Activated T-helper 1 cell treated with Interleukin-2 at 50 U/mL for 16 hours (primary cell): ENCODE measurements at places on chromosomes 2 and 18.

GRCh38 chr2:62300925-62301324, 105.0 kb downstream of the B3GNT2 start:
- no peak for DNase-seq

DNA sequence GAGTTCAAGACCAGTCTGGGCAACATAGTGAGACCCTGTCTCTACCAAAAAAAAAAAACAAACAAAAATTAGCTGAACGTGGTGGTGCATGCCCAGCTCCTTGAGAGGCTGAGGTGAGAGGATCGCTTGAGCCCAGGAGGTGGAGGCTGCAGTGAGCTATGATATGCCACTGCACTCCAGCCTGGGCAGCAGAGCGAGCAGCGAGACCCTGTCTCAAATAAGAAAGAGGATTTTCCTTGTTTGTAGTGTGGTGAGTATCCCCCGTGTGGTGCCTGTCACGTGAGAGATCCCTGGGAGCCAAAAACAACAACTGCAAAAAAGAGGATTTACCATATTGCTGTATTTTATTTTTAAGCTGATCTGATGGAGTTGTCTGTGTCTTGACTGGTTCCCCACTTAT, 9.2 kb downstream of the EML4 start:
- no peak for DNase-seq

DNA sequence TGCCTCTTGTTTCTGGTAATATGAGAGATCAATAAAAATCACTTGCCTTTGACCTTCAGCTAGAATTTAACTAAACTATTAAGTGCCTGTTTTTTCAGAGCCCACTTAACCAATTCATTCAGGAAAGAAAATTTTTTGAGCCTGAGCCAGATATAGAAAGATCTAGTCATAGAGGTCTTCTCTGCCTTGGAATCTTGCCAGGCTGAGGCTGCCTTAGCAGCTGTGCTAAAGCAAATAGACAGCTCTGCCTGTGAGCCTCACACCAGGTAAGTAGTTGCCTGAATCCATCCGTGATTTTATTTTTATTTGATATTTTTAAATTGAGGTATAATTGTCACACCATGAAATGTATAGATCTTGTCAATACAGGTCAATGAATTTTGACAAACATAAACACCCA, 27.4 kb downstream of the EVX2 start:
- DNase-seq = no peak

DNA sequence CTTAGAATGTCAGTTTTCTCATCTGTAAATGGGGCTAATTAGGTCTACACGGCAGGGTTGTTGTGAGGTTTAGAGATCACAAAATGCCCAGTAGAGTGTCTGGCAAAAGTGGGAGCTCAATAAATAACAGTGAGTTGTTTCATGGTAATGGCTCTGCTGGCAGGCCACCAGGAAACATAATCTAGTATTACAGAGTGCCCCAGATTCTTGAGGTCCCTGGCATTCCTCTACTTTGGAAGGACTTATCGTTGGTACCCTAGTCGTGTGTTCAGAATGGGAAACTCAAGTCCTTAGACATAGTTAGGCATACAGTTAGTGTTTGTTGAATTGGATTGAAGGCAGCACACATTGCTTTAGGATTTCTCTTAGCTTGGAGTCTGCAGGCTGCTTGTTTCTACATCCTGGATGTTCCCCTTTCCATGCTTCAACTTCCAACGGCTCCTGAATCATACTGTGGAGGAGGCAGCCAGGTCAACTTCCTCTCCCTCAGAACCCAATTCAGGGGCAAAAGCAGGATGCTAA, 161.5 kb upstream of the FOSL2 start:
- DNase-seq = no peak
